ENCODE measurements at places on chromosomes 7 and 10.

GRCh38 chr10:90642650-90643049, 215.2 kb downstream of the HTR7 start:
- no peak for DNase-seq

GRCh38 chr7:148142660-148143248, 447.8 kb upstream of the C7orf33 start:
- DNase-seq: peak; percentile 36

GRCh38 chr10:8026349-8027259, 27.9 kb upstream of the GATA3 start:
- no peak for DNase-seq

- no peak for DNase-seq
Observed at GRCh38 chr10:22598478-22598877, 115.9 kb downstream of the PIP4K2A start.

- DNase-seq: peak; percentile 57
Observed at GRCh38 chr7:100127866-100128636, 1.3 kb downstream of the MBLAC1 start.

DNA sequence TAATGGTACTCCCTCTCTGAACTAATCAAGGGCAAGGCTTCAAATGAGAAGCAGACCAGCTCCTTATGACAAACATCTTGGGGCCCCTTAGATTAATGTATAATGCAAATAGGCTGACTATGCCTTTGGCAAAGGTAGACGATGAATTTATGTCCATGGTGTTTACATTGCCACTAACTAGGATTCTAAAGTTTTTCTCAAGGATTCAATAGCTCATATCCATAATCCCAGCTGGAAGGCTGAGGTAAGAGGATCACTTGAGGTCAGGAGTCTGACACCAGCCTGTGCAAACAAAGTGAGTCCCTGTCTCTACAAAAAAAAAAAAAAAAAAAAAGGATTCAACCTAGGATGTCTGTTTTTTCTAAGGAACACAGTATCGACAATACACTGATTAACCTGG, 96.5 kb downstream of the ORC5 start:
- DNase-seq: peak; percentile 48

DNA sequence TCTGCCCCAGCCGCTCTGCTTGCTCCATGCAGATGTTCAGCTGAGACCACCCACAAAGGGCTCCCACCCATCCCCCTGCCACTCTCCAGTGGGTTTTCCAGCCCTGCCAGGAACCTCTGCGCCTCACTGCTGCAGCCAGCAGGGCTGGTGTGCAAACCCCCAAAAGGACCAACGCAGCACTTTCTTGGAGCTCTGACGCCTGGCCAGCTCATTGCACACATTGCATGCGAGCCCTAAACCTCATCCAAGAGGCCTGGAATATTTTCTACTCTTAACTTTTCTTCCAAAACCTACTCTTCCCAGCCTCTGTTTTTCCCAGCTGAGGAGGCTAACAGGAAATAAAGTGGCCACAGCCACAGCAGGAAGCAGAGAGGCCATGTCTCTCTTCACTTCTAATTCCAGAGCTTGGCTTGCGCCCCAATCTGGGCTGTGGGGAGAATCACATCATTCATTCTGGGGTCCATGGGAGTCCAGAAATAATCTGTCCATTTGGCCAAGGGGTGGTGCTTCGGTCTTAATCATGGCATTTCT, 4.6 kb upstream of the FAM170B start:
- no peak for DNase-seq

GRCh38 chr7:610531-611280, 91.1 kb upstream of the PDGFA start:
- DNase-seq: no peak
